ENCODE measurements at places on chromosomes 1 and 21.

DNA sequence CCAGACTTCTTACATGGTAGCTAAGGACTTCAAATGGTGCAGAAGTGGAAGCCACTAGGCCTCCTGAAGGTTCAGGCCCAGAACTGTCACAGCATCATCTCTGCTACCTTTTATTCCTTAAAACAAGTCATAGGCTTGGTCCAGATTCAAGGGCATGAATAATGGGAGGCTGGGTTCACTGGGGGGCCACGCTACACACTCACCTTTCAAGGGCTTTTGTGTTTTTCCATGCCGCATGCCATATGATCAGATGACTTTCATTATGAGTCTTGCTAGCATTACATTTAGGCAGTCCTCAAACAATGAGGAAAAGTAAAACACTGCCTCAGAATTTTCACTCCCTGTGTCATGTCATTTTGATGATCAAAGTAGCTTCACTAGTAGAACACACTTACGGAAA, 83.4 kb downstream of the VPS26C start:
- DNase-seq = no peak

DNA sequence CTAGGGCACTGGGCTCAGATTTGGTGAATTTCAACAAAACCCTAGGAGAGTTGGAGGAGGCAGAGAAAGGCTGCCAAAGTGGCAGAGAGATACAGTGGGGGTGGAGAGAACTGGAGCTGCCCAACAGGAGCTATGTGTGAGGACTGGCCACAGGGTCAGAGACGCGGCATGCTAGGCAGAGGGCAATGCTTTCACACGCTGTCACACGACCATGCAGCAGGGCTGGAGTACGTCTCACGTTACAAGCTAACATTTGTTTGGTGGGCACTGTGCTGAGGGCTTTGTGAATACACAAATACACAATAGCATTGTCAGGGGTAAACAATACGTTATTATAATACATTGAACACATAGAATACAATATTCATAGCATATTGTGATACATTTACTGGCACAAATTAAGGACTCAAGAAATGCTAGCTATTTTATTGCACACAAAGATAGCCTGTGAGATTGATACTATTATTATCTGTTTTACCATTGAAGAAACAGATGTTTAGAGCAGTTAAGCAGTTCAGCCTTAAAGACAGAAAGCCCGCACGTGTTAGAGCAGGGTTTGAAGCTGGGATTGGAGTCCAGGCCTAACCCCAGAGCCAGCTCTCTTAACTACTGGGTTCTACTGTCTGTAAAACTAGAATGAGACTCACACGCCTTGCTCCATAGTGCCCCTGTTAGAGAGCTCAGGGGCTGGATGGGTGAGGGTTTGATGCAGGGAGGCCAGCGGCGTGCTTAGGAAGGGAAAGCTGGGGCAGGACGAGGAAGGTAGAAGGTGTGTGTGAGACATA, 4.5 kb downstream of the RAB7B start:
- no peak for DNase-seq

DNA sequence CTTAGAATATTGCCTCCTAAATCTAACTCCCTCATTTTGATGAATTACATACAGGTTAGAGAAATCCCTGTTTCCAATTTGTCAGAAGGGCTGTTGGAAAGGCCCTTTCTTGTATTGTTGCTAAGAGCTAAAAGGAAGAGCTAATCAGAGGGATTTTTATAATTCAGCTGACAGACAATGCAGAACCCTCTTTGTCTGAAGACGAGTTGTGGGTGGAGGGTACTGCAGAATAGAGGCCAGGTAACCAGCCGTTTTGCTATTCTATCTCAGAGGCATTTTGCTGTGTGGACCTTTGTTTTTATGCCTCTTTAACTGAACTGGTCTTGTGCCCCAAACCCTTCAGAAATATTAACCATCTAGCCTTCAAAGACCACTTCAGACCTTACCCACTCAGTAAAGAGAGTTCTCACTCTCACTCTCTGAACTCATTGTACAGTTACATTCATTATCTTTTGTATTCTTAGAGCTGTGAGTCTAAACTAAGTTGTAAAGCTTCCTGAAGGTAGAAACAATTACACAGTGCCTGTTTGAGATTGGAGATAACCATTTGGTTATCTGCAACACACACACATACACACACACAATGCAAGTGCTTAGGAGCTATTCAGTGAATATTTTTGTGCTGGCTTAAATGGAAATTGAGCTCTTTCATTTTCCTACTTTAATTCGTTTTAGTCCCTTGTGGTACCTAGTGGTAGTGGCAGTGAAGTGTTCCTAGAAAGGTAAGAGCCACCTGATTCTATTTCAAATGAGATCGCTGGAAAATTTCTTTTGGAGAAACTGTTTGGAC, 19.7 kb downstream of the KPNA6 start:
- no peak for DNase-seq

DNA sequence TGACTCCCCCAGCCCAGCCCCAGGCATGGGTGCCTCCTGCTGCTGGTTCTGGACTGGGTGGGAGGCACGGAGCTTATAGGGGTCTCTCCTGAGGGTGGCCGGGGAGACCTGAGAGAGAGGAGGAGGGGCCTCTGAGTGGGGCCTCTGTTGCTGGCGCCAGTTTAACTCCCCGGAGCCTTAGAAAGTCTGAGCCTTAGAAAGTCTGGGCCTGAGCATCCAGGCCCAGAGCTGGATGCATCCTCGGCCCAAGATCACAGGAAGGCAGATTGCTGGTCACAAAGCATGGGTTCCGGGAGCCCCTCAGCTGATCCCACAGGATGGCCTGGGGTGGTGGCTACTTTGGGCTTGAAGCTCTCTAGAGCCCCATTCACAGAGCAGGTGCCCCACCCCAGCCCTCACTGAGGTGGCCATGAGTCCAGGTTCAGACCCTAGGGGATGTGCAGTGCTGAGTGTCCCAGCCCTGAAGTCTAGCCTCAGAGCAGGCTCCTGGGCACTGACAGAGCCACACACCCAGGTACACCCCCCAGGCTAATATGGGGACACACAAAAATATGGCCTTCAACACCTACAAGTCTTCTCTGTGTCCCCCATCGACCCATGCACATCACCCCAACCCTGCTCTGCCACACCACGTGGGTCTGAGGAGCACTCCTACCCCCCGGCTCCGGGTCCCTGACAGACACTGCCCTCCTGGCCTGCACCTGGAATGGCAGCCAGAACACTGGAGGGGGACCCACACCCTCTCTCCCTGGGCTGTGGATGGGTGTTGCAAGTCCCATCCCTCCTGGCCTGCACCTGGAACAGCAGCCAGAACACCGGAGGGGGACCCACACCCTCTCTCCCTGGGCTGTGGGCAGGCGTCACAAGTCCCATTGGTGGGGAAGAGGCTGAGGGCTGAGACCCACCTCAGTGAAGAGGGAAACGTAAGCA, 9.7 kb downstream of the PLA2G2F start:
- no peak for DNase-seq

GRCh38 chr1:55213151-55213884, 1.8 kb downstream of the USP24 start:
- no peak for DNase-seq

DNA sequence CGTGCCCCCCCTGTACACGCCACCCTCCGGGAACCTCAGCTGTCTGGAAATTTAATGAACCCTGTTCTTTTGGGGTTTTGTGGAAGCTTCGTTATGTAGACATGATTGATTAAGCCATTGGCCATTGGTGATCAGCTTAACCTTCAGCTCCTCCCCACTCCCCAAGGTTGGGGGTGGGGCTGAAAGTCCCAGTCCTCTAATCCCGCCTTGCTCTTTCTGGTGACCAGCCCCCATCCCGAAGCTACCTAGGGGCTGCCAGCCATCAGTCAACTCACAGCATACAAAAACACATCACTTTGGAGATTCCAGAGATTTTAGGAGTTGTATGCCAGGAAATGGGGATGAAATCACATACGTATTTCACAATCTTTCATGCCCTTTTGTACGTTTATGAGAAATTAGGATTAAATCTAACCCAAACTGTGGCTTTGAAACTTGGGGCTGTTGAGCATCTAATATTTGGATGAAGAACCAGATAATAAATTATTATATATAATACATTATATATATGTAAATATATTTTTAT, 52.3 kb downstream of the BACE2 start:
- DNase-seq = no peak

- DNase-seq = no peak
Measured at GRCh38 chr1:19420606-19421005, 64.7 kb downstream of the CAPZB start.

GRCh38 chr1:5909576-5910275, 82.5 kb downstream of the NPHP4 start:
- DNase-seq = no peak

DNA sequence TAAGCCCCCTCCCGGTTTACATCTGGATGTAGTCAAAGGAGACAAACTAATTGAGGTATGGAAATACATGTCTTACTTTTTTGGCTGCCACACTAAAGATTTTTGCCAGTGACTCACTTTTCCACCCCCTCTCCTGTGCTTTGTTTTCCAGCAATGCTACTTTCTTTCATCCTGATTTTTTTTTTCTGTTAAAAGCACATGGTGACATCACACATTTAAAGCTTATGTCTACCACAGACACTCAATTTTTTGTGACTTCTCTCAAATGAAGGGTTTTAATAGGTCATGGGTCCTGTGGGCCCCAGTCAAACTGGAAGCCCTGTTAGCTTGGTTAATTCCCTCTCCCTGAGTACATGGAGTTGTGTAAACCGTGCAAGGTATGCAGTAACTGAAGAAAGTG, 2.2 kb downstream of the PPP1R8 start:
- DNase-seq = no peak

- no peak for DNase-seq
Measured at GRCh38 chr1:20602851-20603450, 14.1 kb downstream of the CDA start.

- no peak for DNase-seq
Measured at GRCh38 chr1:227789084-227790033, 26.1 kb upstream of the PRSS38 start.

DNA sequence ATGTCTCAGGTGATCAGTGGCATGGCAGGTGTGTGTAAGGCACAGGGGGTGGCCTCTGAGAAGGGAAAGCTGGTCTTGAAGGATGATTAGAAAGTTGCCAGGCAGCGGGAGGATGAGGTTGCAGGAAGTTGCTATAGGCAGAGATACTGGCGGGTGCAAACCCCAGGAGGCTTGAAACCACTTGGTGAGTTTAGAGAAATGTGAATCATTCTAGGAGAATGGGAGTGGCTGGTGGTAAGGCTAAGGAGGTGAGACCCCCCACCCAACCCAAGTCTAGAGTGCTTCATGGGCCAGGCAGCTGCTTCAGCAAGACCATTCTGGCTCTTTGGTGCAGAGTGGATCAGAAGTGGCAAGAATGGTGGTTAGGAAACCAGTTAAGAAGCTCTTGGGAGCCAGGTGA, 9.0 kb downstream of the SH2D2A start:
- DNase-seq = no peak

DNA sequence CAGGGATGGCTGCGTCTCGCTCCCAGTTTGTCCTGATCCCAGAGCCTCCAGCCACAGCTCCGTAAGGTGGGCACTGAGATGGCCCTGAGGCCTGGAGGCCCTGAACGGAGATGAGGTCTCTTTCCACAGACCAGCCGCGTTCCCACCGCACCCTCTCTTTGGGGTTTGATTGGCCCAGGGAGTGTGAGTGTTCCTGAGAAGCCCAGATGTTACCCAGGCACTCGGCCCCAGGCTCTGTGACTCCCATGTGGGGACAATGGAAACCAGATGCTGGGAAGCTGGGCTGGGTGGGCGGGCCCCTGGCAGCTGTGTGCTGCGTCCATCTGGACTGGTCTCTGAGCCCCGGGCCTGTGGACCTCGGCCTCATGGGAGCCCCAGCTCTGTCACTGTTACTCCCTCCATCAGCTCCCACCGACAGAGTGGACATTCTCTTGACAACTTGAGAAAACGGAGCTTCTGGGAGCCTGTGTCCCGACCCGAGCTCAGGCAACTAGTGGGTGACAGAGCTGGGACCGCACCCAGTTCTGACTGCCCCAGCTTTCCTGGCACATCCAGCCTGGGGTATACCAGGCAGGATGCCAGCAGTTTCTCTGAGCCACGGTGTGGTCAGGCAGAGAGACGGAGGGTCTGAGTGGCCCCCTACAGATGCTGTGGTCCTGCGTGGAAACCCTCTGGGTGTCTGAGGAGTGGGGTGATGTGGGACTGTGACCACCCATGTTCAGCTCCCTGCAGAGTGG, 9.8 kb upstream of the COL6A1 start:
- DNase-seq = no peak

DNA sequence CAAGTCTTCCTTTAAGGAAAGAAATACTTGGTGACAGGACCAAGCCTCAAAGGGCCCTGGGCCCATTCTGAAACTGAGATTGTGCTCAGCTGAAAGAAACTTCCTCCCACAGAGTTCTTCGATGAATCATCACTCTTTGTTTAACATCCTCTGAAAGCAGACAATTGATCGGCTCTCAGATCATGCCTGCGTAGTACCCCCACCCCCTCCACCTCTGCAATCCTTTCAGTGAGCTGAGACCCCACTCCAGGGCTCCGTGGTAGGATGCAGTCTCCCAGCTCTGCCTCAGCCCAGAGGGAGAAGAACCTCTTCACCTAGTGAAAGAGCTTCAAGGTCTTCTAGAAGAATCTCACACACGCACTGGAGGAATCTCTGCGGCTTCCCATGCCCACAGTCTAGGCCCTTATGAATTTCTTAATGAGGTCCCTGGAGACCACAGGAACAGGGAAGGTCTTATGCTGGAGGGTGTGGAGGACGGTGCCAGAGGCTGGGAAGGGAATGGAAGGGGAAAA, 104.9 kb upstream of the SOD1 start:
- DNase-seq = no peak

DNA sequence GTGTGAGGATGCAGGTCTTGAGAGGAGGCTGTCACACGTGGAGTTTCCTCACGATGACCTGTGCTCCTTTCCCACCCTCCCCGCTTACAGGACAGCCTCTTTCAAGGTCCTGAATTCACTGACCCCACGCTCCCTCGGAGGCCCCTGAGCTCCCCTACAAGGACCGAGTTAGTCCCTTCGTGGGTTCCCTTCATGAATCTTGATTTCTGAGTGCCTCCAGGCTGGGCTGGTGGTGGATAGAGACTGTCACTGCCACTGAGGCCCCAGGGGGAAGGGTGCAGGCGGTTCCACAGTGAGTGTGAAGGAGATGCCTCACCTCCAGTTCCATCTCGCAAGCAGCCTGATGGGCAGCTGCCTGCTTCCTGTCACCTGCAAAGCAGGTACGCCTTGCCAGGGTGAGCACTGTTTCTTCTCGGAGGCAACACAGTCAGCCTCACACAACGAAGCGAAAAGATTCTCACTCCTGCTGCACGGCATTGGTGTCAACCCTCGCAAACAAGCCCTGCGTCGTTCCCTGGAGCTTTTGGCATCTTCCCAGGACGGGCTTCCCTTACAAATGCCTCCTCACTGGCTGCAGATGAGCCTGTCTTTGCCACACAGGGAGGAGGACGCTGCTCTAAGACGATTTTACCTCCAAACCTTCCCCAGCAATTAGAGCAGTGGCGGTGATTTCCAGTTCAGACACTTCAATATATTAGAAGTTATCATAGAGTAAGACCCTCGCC, 26.7 kb upstream of the PCP4 start:
- peak; percentile 8 for DNase-seq

DNA sequence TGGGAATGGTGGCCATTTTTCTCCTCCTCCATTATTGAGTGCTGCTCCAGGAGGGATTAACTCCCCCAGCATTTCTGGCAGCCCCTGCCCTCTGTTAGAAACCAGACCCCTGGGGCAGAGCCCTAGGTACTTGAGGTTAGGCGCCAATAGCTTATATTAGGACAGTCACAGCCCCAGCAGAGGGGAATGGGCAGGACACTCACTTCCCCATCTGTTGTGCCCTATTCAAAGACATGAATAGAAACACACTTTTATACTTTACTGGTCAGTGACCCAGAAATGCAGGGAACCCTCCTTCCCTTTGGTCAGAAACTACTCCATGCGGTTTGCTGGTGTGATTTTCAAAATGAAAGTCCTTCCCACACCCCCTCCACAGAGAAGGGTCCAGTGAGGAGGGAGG, 267.7 kb downstream of the PTBP2 start:
- DNase-seq = no peak

Data from NCI-H1092 (cell line).